Left renal cortex interstitium (tissue), 4 donors: ENCODE measurements at places on chromosomes 4 and X. TPM values are rescaled to one million over a fixed set of nuclear protein-coding genes. Genes with fewer than 3 reads are reported as not detected.

SOD3 gene
- 15.9 TPM for polyA plus RNA-seq

DGKK gene
- 8.4 TPM for polyA plus RNA-seq

KCTD8 gene
- 4.8 TPM for polyA plus RNA-seq

RTL5 gene
- 31.3 TPM for polyA plus RNA-seq

SNX25 gene
- polyA plus RNA-seq = 28.5 TPM

CT45A2 gene
- polyA plus RNA-seq = not detected

SCML2 gene
- polyA plus RNA-seq = 9.2 TPM

GPRIN3 gene
- polyA plus RNA-seq = 9.2 TPM

L1CAM gene
- 46.6 TPM for polyA plus RNA-seq

BEND2 gene
- polyA plus RNA-seq = 0.03 TPM

PGAM4 gene
- polyA plus RNA-seq = not detected

NCAPG gene
- polyA plus RNA-seq = 26.3 TPM

KLF3 gene
- 53.6 TPM for polyA plus RNA-seq

PASD1 gene
- polyA plus RNA-seq = not detected

DCHS2 gene
- 7.3 TPM for polyA plus RNA-seq

SOWAHD gene
- polyA plus RNA-seq = 0.56 TPM

AMBN gene
- 2.6 TPM for polyA plus RNA-seq

PPARGC1A gene
- 30.8 TPM for polyA plus RNA-seq

BCORL1 gene
- 24.8 TPM for polyA plus RNA-seq

CT45A8 gene
- polyA plus RNA-seq = not detected

TLR6 gene
- 0.53 TPM for polyA plus RNA-seq

HPSE gene
- 0.94 TPM for polyA plus RNA-seq

EMCN gene
- 143 TPM for polyA plus RNA-seq

NLGN4X gene
- polyA plus RNA-seq = 15.5 TPM

FGFRL1 gene
- 40.9 TPM for polyA plus RNA-seq

PPP1R2C gene
- not detected for polyA plus RNA-seq

PDE5A gene
- polyA plus RNA-seq = 43.2 TPM

TGIF2LX gene
- not detected for polyA plus RNA-seq

EDA gene
- polyA plus RNA-seq = 6.2 TPM

RPS6KA6 gene
- polyA plus RNA-seq = 18.5 TPM

LRCH2 gene
- 12.4 TPM for polyA plus RNA-seq

PCDH18 gene
- polyA plus RNA-seq = 239 TPM

PDE6B gene
- polyA plus RNA-seq = 30.0 TPM

HSD17B13 gene
- 0.43 TPM for polyA plus RNA-seq

APOO gene
- 43.5 TPM for polyA plus RNA-seq
